Fibroblast of mammary gland (primary cell): ENCODE measurements at places on chromosomes 5 and 9.

GRCh38 chr5:60521376-60522291 lies 178.3 kb downstream of the DEPDC1B start:
- no peak for DNase-seq

- DNase-seq, result no peak
These were observed 652.9 kb downstream of the SEMA5A start for GRCh38 chr5:8892926-8893325.

DNA sequence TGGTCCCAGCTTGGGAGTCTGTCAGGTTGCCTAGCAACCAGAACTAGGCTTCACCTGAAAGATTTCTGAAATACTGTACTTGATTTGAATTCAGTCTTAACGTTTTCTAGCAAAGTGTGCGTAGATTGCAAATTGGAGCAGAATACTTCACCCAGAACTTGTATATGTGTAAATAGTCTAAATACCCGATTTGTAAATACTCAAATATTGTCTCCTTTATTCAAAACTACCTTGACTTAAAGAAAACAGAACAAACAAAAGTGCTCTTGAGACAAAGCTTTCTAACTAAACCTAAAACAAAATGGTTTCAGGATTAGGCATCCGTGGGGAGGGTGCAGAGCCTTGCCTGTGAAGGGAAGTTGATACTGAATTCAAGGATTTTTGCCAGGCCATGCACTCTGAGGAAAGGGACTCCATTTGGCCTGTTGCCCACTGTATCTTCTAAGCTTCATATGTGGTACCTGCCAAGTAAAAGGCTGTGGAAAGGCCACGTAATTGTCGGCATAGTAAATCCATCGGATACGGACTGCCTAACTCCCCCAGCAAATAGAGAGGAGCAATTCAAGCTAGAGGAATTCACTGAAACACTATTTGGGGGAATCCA lies 744 bp upstream of the HMGCS1 start:
- peak; percentile 57 for DNase-seq

GRCh38 chr5:6394429-6395101 lies 16.2 kb upstream of the MED10 start:
- no peak for DNase-seq

GRCh38 chr9:114503522-114504340 lies 1.5 kb downstream of the WHRN start:
- no peak for DNase-seq

GRCh38 chr9:22645893-22646292 lies 199.3 kb downstream of the DMRTA1 start:
- DNase-seq, result peak; percentile 87

- DNase-seq, result no peak
These were observed 3.0 kb downstream of the SPIN1 start for GRCh38 chr9:88391236-88391635.

GRCh38 chr9:134591573-134591981 lies 50.0 kb upstream of the COL5A1 start:
- DNase-seq, result peak; percentile 76

GRCh38 chr5:163193886-163194285 lies 243.5 kb upstream of the CCNG1 start:
- DNase-seq, result no peak

- no peak for DNase-seq
These were observed 409.8 kb downstream of the MAN2A1 start for GRCh38 chr5:110099572-110099971.

- DNase-seq, result no peak
These were observed 5.4 kb upstream of the ANXA1 start for GRCh38 chr9:73146111-73146815.

GRCh38 chr9:36930941-36931340 lies 103.1 kb downstream of the PAX5 start:
- DNase-seq, result no peak

DNA sequence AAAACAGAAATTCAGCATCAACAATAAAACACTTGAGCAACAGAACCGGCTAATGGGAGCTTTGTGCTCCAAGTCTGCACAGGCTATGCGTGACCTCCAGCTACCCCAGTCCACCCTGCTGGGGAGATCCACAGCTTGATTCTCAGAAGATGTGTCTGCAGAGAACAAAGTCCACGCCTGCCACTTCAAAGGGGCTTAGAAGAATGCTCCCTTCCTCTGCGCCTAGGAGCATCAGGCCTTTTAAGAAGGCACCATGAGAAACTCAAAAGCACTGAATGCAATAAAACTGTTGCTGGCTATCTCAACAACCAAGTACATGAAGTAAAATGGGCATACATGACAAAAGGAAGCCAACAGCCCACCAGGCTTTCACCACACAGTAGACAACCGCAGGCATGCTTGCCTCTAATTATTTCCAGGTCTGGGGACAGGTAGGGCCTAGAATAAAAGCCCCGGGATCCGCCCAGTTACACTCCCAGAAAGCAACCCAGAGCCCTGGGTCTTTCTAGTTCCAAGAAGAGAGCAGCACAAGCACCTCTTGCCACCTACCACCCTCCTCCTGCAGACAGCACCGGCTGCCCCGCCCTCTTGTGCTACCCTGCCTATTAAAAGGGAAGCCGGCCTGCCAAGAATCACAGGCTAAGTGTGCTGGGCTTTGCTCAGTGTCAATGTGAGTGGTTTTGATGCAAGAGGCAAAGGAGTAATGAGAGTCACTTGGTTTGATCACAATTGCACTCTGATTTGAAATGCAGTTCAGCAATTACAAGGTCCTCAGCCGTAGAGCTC lies 123.2 kb downstream of the SPOCK1 start:
- no peak for DNase-seq

GRCh38 chr5:148290271-148291195 lies 21.7 kb upstream of the SPINK7 start:
- peak; percentile 13 for DNase-seq

- DNase-seq, result peak; percentile 79
These were observed 259.2 kb upstream of the NFIL3 start for GRCh38 chr9:91682806-91683205.

DNA sequence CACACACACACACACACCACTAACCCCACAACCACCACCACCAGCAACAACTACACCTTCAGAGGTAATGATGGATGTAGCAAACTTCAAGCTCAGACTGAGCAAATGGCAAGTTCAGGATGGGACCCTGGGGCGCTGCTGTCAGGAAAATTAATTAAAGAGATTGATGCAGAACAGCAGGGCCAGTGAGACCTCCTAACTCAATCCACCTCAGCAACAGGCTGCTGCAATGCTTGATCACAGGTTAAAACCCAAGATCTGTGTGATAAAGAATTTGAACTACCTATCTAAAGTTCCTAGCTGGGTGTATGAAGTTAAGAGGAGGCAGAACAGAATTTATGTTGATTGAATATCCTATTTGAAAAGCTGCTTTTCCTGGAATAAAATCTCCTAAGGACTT lies 140.3 kb upstream of the FER start:
- no peak for DNase-seq

DNA sequence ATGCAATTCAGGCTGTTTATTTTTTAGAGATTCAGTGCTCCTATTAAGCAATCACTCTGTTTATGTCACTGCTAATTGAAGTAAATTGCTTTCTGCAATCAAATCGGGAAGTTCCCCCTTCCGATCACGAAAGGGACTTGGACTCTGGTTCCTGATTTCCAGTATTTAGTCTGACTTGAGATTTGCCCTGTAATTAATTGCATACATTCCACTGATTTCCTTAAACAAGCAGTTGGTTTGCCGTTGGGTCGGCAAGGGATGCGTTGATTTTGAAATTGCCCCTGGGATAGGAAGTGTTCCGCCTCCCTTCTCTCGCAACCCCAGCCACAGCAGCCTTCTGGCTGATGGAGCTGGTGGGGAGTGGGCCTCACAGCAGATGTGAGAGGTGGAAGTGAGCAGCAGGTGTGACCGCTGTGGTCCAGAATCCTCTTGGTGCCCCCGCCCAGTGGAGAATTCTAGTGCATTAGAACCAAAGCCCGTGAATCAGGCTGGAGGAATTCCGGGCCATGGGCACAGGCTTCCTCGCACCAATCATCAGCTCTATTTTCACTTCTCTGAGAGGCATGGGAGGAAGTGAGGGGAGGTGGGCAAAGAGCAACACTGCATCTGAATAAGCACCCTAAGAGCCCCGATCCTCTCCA lies 102.5 kb downstream of the SPRY4 start:
- DNase-seq, result no peak

- no peak for DNase-seq
These were observed 194.8 kb downstream of the SPOCK1 start for GRCh38 chr5:137304226-137304874.

GRCh38 chr5:546376-546908 lies 22.2 kb upstream of the SLC9A3 start:
- no peak for DNase-seq

DNA sequence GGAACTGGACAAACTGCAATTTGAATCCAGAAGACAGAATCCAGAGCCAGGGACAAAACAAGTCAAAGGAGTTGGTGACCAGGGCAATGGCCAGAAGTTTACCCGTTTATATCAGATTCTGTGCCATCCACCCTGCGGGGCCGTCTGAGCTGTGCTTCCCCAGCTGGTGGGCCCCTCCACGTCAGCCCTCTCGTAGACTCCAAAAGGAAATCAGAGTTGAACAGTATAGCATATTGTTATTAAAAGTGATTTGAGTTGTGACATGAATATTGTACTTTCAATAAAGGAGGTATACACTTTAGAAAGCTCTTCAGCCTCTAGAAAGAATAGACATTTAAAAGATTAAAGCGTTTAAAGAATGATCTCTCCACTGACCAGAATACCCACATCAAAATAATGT lies 102.4 kb downstream of the NFIB start:
- no peak for DNase-seq

DNA sequence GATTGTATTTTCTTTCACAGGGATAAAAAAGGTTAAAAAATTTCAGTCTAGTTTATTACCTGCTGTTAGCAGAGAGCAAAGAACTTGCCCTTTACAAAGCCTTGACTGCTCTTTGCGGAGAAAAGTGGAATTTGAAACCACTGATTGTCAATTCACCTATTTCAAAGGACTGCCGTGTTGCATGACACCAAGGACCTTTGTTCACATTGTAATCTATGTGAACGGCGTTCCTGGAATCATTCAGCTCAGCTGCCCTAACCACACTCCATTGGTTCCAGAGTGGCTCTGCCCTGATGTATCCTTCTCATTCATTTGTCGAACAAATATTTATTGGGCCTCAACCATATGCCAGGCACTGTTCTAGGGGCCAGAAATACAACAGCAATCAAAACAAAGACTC lies 377.5 kb upstream of the RFX3 start:
- DNase-seq, result no peak

DNA sequence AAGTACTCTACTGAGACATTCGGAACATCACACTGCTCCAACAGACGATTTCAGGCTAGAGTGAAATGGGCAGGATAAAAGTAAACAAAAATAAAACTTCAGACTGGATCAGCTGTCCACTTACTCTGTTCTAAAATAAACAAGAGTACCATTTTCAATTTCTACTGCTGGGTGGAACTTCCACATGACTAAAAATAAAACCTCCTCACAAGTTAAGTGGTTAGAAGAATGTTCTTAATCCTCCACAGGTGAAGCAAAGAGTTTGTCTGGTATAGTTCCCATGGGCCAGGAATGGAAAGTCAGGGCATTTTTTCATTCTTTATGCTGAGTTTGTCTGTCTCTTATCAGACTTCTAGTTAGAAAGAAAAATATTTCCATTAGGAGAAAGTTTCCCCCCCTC lies 15.7 kb downstream of the NUDT12 start:
- no peak for DNase-seq

- peak; percentile 76 for DNase-seq
These were observed 655 bp upstream of the RAI14 start for GRCh38 chr5:34655354-34655991.

GRCh38 chr9:70257502-70257901 lies 1.3 kb upstream of the SMC5 start:
- no peak for DNase-seq
